ENCODE measurements at places on chromosomes 3 and 15.

DNA sequence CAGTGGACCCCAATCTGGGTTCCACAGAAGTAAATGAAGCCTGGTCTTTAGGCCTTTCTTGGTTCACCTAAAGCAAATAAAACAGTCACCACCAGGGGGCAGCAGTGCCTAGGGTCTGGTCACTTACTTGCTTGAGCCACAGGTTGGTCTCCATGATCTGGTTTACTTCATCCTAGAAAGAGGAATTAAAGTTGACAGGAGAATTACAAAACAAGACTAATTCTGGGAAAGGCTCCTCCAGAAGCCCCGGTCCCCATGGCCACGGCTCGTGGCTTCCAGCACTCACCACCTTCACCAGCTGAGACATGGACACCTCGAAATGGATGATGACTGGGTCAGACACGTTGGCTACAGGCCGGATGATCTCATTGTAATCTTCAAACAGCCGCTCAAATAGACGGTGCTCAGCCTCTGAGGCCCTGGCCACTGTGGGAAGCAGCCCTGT lies 2.3 kb downstream of the CHRNA3 start:
- no peak for DNase-seq

- DNase-seq = no peak
Observed at GRCh38 chr3:177642042-177642803, 444.9 kb upstream of the TBL1XR1 start.

DNA sequence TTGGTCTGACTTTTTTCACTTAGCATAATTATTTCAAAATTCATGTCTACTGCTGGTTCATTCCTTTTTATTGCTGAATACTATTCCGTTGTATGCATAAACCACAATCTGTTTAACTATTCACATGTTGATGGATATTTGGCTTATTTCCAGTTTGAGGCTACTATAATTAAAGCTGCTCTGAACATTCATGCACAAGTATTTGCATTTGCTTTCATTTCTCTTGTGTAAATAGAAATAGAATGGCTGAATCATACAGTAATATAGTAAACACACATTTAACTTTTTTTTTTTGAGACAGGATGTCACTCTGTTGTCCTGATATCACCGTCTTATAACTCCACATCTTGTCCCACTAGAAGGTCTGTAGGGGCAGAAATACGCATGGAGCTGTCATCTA lies 57.3 kb downstream of the NMNAT3 start:
- no peak for DNase-seq

DNA sequence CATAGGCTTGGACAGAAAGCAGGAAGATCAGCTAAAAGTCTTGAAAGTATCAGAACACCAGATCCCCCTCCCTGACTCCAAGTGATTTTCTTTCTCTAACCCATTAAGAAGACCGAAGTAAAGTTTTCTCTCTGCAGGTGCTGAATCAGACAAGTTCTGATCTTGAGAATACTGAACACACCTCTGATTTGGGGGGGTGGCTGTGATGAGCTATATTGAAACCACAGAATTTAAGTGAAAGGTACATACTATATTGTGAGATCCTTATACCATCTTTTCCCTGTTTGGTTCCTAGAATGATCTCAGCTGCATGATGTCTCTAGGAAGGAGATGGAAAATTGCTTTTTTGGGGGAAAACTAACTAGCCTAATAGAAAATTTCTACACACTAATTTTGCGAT lies 196.0 kb downstream of the DIPK2A start:
- no peak for DNase-seq

GRCh38 chr3:124283652-124284023 lies 291.7 kb upstream of the ROPN1 start:
- DNase-seq = no peak

GRCh38 chr3:182533394-182533793 lies 259.9 kb upstream of the ATP11B start:
- peak; percentile 58 for DNase-seq

- no peak for DNase-seq
Observed at GRCh38 chr15:98751767-98752166, 103.4 kb downstream of the IGF1R start.

- no peak for DNase-seq
Observed at GRCh38 chr3:109229174-109229847, 87.0 kb downstream of the DPPA2 start.

GRCh38 chr3:43054754-43055153 lies 51.1 kb downstream of the POMGNT2 start:
- DNase-seq = no peak

GRCh38 chr3:120244834-120245225 lies 40.2 kb downstream of the GPR156 start:
- DNase-seq = no peak

DNA sequence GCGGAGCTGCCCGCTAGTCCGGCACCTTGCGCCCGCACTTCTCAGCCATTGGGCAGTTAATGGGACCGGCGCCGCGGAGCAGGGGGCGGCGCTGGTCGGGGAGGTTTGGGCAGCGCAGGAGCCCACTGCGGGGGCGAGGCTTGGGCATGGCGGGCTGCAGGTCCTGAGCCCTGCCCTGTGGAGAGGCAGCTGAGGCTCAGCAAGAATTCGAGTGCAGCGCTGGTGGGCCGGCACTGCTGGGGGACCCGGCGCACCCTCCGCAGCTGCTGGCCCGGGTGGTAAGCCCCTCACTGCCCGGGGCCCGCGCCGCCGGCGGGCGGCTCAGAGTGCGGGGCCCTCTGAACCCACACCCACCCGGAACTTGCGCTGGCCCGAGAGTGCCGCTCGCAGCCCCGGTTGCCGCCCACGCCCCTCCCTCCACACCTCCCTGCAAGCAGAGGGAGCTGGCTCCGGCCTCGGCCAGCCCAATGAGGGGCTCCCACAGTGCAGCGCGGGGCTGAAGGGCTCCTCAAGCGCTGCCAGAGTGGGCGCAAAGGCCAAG lies 835.0 kb downstream of the TBL1XR1 start:
- DNase-seq = no peak

GRCh38 chr3:50317300-50317699 lies 5.2 kb downstream of the HYAL2 start:
- DNase-seq = peak; percentile 54

GRCh38 chr3:39101022-39101689 lies 6.3 kb downstream of the GORASP1 start:
- no peak for DNase-seq

DNA sequence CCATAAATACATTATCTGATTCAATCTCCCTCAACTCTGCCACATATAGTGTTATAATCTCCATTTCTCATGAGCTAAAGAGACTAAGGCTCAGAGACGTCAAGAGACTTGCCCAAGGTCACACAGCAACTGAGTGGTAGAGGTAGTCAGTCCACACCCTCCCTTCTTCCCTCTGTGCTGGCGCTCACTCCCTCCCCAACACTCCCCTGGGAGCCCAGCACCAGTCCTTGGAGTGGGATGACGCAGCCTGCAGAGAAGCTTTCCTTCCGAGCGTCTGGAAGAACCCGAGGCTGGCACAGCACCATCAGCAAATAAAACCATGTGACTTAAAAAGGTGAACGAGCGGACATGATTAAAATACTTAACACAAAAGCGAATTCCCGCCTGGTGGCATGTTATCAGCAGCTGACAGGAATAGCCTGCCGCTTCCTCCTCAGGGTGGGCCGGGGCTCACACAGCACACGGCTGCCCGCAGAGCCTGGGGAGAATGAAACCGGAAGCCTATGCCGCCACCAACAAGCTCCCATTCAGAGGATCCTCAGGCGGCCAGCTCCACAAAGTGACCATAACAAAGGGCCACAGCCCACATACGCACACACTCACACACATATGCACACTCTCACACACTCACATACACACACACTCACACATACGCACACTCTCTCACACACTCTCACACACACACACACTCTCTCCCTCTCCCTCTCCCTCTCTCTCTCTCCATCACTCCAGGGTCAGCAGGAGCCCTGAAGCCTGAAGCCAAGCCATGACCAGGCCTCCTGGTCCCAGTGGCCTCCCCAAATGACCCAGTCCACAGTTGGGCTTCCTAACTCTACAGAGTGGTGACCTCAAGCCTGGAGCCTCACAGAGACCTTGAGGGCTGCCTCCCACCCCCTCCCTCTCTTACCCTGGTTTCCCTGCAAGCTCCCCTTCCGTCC lies 120.5 kb downstream of the XXYLT1 start:
- no peak for DNase-seq

- DNase-seq = no peak
Observed at GRCh38 chr15:85485956-85486567, 105.7 kb downstream of the AKAP13 start.

DNA sequence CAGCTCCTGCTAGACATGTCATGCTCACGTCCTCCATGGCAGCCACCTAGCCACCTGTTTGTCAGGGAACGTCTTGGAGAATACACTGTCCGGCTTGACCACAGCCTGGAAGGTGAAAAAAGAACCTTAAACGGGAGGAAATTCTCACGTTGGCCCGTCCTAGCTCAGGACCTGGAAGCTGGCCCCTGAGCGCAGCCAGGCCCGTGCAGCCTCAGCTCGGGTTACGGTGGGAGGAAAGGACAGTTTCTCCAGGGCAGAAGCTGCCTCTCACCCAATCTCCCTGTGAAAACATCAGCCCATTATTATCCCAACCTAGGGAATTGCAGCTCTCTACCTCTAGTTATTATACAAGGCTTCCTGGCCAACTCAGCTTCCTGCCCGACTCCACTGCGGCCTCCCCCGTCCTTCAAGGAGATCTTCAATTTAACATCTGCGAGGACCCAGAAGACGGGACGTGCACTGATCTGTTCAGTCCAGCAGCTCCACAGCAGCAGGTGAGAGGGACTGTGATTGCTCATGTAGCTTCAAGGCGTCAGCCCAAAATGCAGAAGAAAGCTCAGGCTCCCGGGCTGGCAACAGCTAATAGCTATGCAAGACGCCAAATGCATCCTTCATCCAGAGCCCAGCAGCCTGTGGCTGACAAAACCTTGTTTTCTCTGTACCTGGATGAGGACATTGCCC lies 84.7 kb downstream of the ADAMTS17 start:
- DNase-seq = no peak

DNA sequence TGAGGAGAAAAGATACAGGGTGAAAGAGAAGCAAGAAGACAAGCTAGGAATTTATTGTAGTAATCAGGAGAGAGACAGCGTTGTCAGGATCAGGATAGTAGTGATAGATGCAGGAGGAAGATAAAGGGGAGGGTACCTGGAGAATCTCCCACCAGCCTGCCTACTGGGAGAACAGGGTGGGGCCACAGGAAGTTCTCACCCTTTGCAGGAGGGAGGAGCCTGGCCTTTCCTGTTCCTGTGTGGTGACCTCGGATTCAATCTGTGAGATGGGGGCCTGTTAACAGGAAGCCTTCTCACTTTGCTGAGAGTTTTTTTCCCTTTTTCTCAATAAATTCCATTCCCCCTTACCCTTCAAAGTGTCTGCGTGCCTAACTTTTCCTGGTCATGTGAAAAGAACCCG lies 37.6 kb downstream of the GMPS start:
- DNase-seq = no peak

- no peak for DNase-seq
Observed at GRCh38 chr3:187987924-187988323, 166.0 kb upstream of the LPP start.

- no peak for DNase-seq
Observed at GRCh38 chr3:30924763-30925162, 30.3 kb upstream of the GADL1 start.

DNA sequence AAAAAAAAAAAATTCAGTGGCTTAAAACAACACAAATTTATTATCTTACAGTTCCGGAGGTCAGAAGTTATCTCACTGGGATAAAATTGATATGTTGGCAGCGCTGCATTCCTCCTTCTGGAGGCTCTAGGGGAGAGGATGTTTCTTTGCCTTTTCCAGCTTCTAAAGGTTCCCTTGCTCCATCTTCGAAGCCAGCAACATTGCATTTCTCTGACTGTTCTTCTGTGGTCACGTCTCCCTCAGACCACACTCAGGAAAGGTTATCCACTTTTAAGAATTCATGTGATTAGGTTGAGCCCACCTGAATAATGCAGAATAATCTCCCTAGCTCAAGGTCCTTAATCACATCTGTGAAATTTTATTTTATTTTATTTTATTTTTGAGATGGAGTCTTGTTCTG lies 23.4 kb upstream of the ACAP2 start:
- no peak for DNase-seq

GRCh38 chr15:57053470-57053869 lies 135.0 kb downstream of the TCF12 start:
- no peak for DNase-seq

GRCh38 chr3:4770561-4770960 lies 208.7 kb upstream of the BHLHE40 start:
- no peak for DNase-seq

DNA sequence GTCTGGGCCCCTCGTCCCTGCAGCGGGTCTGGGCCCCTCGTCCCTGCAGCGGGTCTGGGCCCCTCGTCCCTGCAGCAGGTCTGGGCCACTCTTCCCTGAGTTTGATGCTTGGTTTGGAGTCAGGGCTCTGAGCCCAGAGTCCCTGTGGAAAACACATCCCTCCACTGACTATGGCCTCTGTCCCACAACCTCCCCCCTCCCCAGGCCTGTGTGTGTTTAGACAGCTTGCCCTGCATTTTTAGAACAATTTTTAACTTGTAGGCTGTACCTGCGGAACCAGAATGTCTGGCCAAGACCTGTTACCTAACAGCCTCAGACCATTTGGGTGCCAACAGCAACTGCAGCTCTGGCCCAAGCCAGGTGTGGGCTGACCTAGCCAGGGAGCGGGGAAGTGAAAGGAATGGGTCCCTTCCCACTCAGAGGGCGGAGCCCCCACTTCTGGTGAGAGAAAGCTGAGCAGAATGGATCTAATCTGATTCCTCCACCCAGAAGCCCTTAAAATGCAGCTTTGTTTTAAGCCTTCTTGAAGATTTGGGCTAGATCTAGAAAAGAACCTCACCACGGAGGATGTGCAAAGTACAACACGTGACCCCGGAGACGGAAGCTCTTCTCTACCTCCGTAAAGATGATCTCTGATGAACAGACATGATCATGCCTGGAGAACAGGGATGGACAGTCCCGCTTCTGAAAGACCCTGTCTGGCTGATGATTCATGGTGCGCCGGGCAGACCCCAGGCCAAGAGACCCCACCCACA lies 60.5 kb upstream of the TFRC start:
- no peak for DNase-seq

GRCh38 chr3:42581400-42581708 lies 413 bp downstream of the SEC22C start:
- no peak for DNase-seq

DNA sequence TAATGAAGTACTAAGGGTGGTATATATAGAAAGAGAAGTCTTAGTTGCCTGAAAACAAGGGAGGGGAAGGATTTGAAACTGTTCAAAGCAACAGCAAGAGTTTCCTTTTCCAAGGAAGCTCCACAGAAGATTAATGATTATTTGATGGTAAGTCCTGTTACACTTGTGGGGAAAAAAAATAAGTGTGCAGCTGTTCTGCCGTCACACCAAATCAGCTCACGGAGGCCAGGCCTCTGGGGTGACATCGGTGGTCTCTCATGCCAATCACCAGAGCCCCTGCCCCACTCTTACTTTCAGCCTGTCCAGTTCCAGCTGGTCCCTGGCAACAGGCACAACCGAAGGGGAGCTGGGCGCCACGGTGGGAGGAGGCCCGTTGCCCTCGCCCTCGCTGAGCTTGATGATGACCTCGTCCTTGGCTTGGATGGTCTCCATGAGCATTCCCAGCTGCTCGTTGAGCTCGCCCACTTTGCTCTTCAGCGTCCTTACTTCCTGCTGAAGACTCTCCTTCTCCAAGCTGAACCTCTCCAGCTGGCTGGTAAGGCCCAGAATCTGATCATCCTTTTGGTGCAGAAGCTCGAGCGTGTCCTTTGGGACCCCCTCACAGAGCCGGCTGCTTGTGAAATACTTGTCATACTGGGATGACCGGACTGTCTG lies 53.5 kb downstream of the TBC1D2B start:
- DNase-seq = no peak

Measured in NCI-H510A (cell line).